Mammary microvascular endothelial cell (primary cell): ENCODE measurements at places on chromosomes 3 and 15. TPM values are rescaled to one million over a fixed set of nuclear protein-coding genes. Genes with fewer than 3 reads are reported as not detected.

ARRDC4 gene
- total RNA-seq: 1.5 and 1.6 TPM in 2 replicates

CLDN11 gene
- 446 and 509 TPM in 2 replicates for total RNA-seq

RPP25 gene
- 24.3 and 27.0 TPM in 2 replicates for total RNA-seq

PEX5L gene
- total RNA-seq: not detected in 2 replicates

REC114 gene
- not detected in 2 replicates for total RNA-seq

SLC2A2 gene
- 0.05 TPM in 1 of 2 replicates, not detected in the other for total RNA-seq

ALDH1L1 gene
- total RNA-seq: not detected in 2 replicates
